Urinary bladder (tissue), 4 donors: ENCODE measurements at places on chromosomes 11 and 22. TPM values are rescaled to one million over a fixed set of nuclear protein-coding genes. Genes with fewer than 3 reads are reported as not detected.

The ARHGEF17 gene
- total RNA-seq: 30.7 TPM

DNA sequence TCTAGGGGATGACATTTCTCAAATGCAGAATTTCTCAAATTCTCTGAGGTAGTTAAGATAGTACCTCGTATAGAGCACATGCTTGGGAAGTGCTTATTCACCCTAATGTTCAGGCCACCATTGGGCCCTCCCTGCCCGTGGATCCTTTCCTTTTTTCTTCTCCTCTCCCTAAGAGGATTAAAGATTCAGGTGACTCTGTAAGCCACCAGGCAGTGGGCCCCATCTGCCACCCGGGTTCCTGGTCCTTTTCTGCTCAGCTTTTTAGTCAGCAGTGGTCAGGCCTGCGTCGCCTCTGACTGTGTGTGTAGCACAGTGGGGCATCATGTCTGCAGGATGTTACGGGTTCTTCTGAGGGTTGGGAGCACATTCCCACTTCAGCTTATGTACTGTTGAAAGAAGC is 7.2 kb downstream of the CEP164 start:
- DNase-seq: no peak

DNA sequence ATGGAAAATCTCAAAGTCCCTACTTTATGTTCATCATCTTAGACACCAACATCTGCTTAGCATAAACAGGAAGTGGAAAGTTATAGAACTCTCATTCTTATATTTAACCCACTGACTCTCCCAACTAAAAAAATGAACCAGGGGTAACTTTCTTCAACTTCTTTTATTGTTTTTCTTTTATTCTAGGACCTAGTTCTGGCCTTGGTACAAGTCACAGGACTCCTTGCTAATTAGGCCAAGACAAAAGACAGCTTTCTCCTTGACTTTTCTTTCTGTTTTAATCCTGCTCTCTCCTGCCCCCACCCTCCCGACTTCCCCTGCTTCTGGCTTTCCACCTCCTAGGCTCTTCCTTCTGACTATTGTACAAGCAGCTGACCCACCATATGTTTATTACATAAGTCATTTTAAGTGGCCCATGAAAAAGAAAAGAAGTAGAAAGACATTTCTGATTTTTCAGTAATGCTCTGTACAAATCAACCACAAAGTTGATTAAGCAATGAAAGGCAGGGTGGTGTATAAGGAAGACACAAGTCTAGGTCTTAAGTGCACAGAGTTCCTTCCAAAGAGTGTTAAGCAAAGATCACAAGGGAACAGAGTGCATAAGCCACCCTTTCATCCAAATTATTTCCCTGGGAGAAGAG is 18.3 kb downstream of the JAML start:
- DNase-seq: no peak

The KRTAP5-8 gene
- not detected for total RNA-seq

DNA sequence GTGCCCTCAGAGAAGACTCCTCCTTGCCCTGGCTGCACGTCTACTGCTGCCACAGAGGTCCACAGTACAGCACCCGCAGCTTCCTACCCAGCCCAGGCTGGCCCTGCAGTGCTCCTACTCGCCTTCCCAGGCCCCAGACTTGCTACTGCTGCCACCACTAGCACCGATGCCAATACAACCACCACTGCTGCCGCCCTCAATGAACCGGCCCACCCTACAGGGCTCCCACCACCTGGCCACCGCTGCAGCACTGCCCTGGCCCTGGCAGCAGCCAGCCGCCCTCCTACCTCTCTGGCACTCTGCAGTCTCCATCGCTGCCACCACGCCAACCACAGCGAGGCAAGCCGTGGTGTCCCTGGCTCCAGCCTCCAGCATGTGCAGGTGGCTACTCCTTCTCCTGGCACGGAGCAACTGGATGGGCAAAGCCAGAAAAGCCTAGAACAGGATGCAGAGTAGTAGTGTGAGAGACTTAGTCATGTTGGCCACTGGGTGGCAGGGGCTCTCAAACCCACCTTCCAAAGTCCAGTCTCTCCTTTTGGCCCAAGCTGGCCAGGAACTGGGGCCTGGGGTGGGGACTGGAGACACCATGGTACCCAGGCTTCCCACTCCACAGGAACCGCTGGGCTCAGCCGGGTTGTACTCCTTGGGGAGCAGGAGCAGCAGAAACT is 39.4 kb downstream of the C22orf42 start:
- no peak for DNase-seq

The SERPING1 gene
- total RNA-seq: 53.6 TPM

The HPS4 gene
- total RNA-seq: 33.3 TPM

GRCh38 chr11:18046116-18046777 is at the start of gene TPH1:
TPH1 (minus strand) TSS chr11:18046269; CDS start chr11:18040762, 5,507 bp downstream.
- no peak for DNase-seq

DNA sequence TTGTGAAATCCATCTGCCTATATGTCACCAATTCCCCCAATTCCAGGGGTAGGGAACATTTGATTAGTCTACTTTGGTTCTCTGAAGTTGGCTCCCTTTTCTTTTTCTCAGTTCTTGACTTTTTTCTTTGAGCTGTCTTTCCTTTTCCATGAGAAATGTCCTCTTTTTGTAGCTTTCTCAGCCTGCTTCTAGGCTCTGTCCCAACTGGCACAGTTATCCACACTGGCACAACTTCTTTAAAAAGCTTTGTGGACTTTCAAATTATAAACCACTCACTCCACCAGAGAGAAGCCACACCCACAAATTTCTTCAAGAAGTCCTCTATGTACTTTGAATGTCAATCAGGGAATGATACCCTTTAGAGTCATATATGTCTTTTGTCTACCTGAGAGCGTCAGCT is 100.5 kb downstream of the TTC17 start:
- no peak for DNase-seq
